NCI-H2081 (cell line): ENCODE measurements at places on chromosomes 11 and 22.

DNA sequence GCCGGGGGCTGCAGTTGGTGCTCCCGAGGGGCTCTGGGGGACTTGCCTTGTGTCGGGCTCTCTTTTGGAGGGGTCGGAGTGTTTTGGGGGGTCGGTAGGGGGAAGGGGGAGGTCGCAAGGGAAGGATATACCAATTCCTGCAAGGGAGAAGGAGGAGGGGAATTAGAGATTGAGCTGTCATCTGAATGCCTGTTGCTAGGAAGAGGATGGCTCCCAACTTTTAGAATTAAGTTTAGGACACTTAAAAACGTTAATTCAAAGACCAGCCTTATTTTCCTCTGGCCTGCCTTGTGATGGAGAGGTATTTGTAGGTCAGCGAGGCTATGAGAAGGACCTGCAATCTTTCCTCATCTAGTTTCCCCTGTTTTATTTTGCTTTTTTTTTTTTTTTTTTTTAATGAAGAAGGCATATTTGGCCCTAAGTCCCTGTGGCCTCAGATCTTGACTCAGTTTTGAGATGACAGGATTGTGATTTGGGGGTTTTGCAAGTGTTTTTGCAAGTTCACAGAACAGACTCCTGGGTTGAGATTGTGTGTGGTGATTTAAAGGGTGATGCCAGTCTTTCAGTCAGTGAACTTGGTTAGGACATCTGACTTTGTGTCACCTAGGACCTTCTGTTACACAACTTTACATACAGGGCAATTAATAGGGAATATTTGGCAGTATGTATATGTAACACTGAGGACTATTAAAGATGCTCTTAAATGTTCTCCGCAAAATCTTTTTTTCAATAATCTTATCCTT is 672 bp downstream of the TMEM135 start:
- no peak for DNase-seq

GRCh38 chr22:45204241-45204640 is 36.5 kb downstream of the KIAA0930 start:
- no peak for DNase-seq

- DNase-seq = no peak
Measured at GRCh38 chr11:89487016-89487415, 4.2 kb downstream of the NOX4 start.

GRCh38 chr22:35103761-35104160 is 37.8 kb downstream of the ISX start:
- DNase-seq = no peak

GRCh38 chr22:37630839-37631435 is 8.5 kb upstream of the SH3BP1 start:
- DNase-seq = no peak

DNA sequence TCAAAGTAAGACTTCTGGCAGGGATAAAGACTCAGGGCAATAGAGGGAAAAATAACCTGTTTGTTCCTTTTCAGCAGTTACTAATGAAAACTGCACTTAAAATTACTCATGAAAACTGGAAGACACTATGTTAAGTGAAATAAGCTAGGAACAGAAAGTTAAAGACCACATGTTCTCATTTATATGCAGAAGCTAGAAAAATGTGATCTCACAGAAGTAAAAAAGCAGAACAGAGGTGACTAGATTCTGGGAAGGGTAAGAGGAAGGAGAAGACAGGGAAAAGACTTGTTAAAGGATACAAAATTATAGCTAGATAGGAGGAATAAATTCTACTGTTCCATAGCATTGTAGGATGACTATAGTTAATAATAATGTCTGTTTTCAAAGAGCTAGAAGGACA is 22.2 kb downstream of the HPS5 start:
- DNase-seq = no peak

DNA sequence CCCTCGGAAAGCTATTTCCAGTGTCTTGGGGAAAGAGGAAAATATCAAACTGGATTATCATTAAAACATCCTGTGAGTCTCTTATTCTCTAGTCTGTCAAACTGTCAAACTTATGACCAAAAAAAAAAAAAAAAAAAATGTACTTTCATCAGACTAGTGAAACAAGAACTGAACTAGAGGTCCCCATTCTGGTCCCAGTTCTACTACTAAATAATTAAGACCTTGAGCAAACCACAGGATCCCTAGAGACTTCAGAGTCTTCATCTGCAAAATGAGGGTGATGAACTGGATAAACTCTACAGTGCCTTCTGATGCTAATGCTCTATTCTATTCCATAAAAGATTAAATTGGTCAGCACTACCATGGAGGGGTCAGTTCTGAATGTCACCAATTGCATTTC is 105.8 kb downstream of the SERGEF start:
- DNase-seq = no peak

DNA sequence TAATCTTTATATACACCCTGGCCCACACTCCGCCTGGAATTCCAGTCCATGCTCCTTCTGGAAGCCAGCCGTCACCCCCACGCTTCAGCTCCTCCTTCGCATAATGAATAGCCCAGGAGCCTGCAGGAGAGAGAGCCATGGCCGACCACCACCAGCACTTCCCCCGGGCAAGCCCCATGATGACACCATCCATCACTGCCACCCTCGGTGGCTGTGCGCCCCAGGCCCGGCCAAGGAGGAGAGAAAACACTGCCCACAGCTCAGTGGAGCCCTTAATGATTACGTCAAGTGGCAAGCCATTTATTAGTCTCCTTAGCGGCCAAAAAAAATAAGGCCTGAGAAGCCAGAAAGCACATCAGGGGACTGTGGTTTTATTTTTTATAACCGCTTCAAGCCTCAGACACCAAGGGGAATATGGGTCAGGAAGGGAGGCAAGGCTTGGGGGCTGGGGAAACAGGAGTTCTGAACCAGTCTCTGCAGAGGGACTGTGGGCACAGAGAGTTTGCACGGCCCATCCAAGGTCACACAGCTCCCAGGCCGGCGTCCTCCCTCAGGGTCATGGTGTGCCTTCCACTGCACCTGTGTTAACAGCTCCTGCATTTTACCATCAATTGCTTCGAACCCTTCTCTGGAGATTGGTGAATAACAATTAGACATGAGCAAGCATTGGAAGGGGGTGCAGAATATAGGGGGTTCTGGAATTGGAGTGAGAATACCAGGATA is 134.3 kb downstream of the MN1 start:
- no peak for DNase-seq

DNA sequence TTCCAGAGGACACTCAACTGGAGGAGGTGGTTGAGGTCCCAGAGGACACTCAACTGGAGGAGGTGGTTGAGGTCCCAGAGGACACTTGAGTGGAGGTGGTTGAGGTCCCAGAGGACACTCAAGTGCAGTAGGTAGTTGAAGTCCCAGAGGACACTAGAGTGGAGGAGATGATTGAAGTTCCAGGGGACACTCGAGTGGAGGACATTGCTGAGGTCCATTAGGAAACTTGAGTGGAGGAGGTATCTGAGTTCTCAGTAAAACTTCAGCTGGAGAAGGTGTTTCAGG is 39.7 kb downstream of the ZNF195 start:
- no peak for DNase-seq

- no peak for DNase-seq
Measured at GRCh38 chr22:19764636-19765476, 4.3 kb downstream of the TBX1 start.

DNA sequence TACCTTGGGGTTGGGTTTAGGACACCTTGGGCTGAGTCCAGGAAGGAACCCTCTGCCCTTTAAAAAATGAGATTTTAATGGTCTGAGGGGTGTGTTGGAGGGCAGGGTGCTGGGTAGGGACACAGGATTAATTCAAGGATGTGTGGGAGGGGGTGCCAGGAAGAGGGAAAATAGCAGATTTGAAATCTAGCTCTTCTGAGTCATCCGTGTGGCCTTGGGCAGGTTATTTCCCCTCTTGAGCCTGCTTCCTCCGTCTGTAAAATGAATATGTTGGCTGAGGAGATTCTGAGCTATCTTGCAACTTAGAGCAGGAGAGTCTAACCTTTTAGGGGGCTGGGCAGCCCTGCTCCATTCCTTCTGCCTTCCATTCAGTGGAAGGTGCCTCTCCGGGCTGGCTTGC is 3.0 kb downstream of the TSPAN18 start:
- no peak for DNase-seq

DNA sequence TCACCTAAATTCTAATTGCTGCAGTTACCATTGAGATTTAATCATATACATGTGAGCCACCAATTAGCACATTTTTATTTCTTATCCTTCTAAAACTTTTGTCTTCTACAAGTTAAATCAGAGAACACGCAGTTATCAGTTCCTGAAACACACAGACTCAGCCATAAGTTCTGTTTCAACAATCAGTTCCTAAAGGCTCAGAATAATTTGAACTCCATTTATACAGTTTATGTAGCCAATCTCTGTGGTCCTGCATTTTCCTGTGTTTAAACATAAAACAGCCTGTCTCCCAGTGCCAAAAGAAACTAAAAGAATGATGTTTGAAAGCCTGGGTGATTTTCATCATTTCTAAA is 2.9 kb downstream of the PLAAT3 start:
- DNase-seq = no peak

- DNase-seq = no peak
Measured at GRCh38 chr11:92576315-92576714, 351.7 kb downstream of the FAT3 start.

GRCh38 chr11:104763930-104764709 is 134.1 kb downstream of the CASP12 start:
- DNase-seq = no peak

DNA sequence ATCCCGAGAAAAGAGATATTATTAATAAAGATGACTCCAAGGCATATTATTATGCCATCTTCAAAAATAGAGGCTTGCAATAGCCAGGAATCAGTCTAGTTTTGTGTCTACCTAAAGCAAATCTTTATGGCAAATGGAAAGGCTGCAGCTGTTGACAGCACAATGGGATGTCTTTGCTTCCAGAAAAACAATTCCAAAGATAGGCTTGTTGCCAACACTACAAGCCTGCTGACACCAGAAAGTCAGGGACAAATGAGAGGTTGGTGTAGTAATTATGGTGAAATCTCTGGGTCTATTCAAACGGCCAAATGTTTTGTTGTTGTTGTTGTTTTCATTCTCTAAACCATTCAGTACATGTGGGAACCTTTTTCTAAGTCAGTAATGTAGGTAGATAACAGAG is 101.8 kb downstream of the LUZP2 start:
- DNase-seq = no peak

GRCh38 chr11:65436412-65437032 is 13.9 kb downstream of the NEAT1 start:
- no peak for DNase-seq

- no peak for DNase-seq
Measured at GRCh38 chr22:32627091-32627490, 152.5 kb downstream of the FBXO7 start.

- DNase-seq = no peak
Measured at GRCh38 chr11:119024430-119025098, 6.0 kb downstream of the TRAPPC4 start.

GRCh38 chr11:107370390-107370789 is 87.2 kb downstream of the CWF19L2 start:
- no peak for DNase-seq

GRCh38 chr22:28620244-28620922 is 59.3 kb downstream of the TTC28 start:
- DNase-seq = no peak

DNA sequence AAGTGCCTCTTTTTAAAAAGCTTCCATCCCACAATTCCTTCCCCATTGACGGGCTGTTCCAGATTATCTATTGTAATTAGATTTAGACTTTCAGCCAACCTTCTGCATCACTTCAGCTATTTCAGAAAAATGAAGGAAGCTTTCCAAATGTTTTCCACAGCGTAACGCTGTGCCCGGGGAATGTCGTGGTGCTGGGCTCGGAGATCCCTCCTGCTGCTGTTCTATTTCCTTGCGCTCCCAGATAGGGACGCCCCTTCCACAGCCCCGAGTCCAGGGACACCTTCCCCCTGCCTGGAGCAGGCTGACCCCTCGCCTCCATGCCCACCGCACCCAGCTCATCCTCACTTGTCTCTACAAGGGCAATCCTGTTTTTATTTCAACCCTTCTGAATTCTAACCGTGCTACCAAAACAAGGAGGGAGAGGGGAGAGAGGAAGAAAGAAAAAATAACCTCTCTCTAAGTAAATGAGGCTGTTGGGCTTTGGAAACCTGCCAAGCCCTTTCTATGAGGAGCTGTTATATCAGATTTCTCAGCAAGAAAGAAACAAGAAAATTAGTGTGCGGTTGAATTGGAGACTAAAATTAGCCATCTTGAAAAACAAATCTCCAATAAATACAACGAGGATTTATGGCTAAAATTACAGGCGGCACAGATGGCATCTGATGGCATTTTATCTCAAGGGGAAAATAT is 366.9 kb downstream of the BRD1 start:
- DNase-seq = no peak

DNA sequence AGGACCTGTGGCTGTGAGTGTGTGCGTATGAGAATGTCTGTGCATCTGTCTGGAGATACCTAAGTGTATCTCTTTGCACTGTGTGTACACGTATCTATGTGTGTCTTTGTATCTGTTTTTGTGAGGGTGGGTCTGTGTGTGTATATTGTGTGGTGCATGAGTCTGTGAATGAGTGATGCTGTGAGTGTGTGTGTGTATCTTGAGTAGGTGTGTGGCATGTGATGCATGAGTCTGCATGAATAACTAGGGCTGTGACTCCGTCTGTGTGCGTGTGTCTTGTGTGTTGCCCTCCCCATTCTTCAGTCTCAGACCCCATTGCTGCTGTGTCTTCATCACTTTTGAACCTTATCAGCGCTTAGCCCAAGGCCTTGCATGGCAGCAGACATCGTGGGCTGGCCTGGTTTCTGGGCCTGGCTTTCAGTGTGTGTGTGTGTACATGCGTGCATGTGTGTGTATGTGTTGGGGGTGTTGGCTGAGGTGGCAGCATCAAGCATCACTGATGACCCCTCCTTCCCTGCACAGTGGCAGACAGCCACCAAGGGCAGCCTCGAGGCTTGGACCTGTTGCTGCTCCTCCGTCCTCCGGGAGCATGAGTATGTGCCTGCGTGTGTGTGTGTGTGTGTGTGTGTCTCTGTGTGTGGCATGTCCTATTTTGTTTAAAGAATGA is 1.4 kb downstream of the SGSM1 start:
- DNase-seq = no peak

DNA sequence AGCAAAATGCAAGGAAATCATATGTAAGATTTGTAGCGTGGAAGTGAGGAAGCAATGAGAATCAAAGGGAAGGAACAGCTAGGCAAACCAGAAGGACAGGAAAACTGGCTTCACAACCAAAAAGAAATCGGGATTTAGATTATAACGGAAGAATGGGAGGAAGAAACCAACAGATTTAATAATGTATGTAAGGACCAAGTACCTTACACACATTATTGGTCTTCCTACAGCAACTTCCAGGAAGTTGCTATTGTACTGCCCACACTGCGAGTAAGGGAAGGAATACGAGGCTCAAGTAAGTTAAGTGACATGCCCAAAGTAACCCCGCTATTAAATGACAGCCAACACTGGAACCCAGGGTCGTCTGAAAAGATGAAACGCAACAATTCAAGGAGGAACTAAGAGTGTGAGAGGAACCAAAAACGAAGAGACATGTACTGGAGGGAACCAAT is 473 bp downstream of the TXN2 start:
- DNase-seq = no peak

DNA sequence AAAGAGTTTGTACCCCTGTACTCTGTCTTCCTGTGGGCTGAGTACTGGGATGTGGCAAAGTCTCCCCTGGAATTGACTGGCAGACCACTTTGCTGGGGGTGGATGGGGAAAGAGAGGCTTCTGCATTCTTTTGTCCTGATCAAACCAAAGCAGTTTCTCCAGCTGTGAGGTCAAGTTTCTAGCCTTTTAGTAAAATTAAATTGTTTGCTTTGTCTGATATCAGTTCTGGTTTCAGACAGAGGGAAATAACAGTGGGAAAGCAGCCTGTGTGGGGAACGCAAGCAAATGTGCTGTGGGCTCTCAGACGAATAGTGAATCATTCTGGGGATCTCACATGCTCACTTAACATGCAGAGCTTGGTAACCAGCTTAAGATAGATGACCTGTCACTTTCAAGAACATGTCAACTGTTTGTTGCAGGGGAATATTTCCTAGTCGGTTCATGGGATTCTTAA is 151.6 kb downstream of the FAT3 start:
- no peak for DNase-seq
